Non-pigmented ciliary epithelial cell (primary cell): ENCODE measurements at places on chromosomes 2 and 18.

DNA sequence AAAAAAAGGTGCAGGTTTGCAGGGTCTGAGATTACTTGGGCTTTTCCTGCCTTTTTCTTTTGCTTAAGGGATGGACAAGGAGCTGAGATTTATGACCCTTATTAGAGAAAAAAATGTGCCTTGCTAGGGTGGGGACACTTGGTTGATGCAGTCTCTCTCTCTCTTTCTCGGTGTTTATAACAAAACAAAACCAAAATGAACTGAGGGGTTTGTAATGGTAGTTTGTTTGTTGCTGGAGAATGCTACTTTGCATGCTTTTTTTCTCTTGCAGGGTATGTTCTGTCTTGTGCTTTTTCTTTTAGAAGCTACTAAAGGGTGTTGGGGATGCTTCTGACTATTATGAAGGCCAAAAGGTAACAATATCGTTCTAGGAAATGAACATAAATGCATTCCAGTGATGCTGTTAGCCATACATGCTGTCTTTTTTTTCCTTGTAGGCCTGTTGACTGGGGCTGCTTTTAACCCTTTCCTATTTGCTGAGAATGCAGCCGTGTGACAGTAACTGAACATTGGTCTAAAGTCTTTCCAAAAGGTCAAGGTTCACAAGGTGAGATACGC, 435 bp downstream of the ZNF532 start:
- DNase-seq = no peak

- peak; percentile 45 for DNase-seq
Measured at GRCh38 chr2:216492597-216493333, 5.9 kb upstream of the RPL37A start.

GRCh38 chr2:217948351-217948791, 54.4 kb downstream of the TNS1 start:
- no peak for DNase-seq

DNA sequence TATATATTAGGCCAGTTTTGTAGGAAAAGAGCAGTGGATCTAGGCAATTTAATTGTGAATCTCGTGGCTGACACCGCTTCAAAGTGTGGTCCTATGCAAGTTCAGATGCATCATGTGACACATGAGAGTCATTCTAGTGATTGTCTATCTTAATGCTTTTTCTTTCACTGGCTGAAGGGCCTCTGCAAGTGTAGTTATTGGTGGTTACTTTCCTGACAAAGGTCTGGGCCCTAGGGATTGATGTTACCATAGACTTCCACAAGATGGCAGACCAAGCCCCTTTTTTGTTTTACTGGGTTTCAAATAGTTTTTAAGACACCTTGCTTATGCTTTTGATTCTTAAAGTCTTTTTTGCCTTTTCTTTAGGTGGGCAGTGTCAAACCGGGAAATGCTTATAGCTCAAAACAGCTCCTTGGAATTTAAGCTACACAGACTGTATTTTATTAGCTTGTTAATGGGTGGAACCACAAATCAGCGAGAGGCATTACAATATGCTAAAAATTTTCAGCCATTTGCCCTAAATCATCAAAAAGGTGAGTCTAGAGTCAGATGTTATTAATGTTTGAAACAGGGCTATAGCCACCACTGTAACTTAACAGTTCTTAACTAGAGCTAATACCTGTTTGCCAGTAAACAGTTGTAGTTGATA, 25.9 kb downstream of the CD8A start:
- peak; percentile 11 for DNase-seq

DNA sequence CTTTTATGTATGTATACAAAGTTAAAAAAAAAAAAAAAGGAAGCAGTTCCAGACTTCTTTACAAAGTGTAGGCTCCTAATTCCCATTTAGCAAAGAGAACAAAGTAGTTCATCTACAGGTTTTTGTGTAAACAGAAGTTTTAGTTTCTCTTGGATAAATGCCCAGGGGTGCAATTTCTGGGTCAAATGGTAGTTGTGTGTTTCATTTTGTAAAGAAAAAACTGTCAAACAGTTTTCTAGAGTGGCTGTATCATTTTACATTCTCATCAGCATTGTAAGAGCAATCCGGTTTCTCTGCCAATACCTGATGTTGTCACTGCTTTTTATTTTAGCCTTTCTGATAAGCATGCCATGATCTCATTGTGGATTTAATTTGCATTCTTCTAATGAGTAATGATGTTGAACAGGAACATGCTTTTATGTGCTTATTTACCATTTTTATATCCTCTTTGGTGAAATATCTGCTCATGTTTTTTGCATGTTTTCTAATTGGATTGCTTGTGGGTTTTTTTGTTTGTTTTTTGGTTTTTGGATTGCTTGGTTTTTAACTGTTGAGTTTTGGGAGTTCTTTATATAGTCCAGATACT, 16.6 kb upstream of the PSME4 start:
- DNase-seq = no peak

DNA sequence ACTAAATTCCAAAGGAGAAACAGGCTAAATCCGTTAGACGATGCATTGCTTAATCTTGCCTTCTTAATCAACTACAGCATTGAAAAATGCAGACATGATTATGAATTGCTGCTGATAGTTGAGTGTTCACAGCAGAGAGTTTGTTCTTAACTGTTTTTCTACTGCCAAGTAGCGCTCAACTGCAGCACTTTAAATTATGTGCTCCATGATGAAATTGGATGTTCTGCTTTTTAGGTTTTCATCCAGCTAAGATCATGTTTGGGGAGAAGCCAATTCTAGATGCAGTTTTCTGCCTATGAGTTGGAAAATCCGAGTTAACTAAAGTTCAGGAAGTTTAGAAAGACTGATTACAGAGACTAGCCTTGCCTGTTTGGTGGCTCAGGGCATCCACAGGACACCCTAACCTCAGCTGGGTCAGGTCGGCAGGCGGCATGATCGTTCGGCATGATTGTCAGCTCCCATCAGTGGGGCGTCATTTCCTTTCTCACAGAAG, 119.4 kb upstream of the PIEZO2 start:
- no peak for DNase-seq

GRCh38 chr2:72891091-72891818, 4.0 kb downstream of the SPR start:
- no peak for DNase-seq
